ENCODE measurements at places on chromosomes 4 and X. TPM values are rescaled to one million over a fixed set of nuclear protein-coding genes. Genes with fewer than 3 reads are reported as not detected.

GRCh38 chr4:158858410-158859199 is 89.8 kb downstream of the FNIP2 start:
- DNase-seq, result no peak
- no peak overlapping the region for H3K4me3 ChIP-seq
- H3K4me1 ChIP-seq, result no peaks in the 10 kb centered on the region

- no peaks in the 10 kb centered on the region for H3K27me3 ChIP-seq
- DNase-seq, result peak; percentile 91
- peak overlapping the region; percentile 29 for H3K27ac ChIP-seq
- H3K36me3 ChIP-seq, result peaks cover 2% of the 10 kb centered on the region
Observed at GRCh38 chr4:128863312-128864075, 54.0 kb downstream of the JADE1 start.

GRCh38 chrX:1419545-1420355 is 27.8 kb upstream of the SLC25A6 start:
- peaks cover 2% of the 10 kb centered on the region for H3K36me3 ChIP-seq
- no peaks in the 10 kb centered on the region for H3K4me1 ChIP-seq
- no peak overlapping the region for H3K4me3 ChIP-seq
- no peak overlapping the region for H3K27ac ChIP-seq

- peak overlapping the region; percentile 40 for H3K4me3 ChIP-seq
- H3K27ac ChIP-seq, result peak overlapping the region; percentile 42
- H3K4me1 ChIP-seq, result no peaks in the 10 kb centered on the region
- H3K27me3 ChIP-seq, result no peaks in the 10 kb centered on the region
Observed at GRCh38 chr4:54226404-54227255, 2.5 kb upstream of the PDGFRA start.

The MAB21L2 gene
- total RNA-seq, result 0.69 TPM
